IgD-negative memory B cell (primary cell): ENCODE measurements at places on chromosomes 2 and 18. TPM values are rescaled to one million over a fixed set of nuclear protein-coding genes. Genes with fewer than 3 reads are reported as not detected.

The NYAP2 gene
- polyA plus RNA-seq, result not detected

The CBLN2 gene
- polyA plus RNA-seq, result not detected

The KIAA2012 gene
- polyA plus RNA-seq, result not detected

The SLC9A2 gene
- polyA plus RNA-seq, result not detected

The CAPN14 gene
- polyA plus RNA-seq, result 2.9 TPM

The TGFA gene
- polyA plus RNA-seq, result 0.06 TPM

The GALNT14 gene
- polyA plus RNA-seq, result 0.68 TPM

The PLEK gene
- 110 TPM for polyA plus RNA-seq

The ACOXL gene
- polyA plus RNA-seq, result not detected

The MDH1B gene
- polyA plus RNA-seq, result not detected

The TMEM247 gene
- polyA plus RNA-seq, result not detected

The PIKFYVE gene
- polyA plus RNA-seq, result 15.5 TPM
